ENCODE measurements at places on chromosomes 11 and 22.
A peak's percentile ranks its signal among the peaks of the same experiment; 100 is the strongest.

GRCh38 chr22:36295247-36295646, 42.3 kb downstream of the APOL1 start:
- no peak for DNase-seq

DNA sequence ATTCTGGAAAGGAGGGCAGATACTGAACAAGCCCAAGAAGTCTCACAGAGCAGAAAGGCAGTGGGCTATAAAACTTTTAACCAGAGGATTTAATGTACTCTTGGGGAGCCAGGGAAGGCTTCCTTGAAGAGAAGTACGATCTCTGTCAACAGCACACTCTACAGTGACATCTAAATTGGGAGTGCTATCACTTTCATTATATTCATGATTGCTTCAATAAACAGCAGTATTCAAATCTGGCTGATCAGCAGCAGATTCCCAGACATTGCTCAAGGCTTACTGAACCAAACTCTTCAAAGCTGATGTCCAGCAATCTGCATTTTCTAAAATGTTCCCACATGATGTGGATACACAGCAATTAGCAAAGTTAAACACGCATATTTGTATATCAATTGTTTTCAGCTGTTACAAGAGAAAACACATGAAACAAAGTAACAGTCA, 44.2 kb downstream of the SYTL2 start:
- no peak for DNase-seq

GRCh38 chr11:18468961-18469360, 13.3 kb downstream of the LDHAL6A start:
- DNase-seq, result no peak

- DNase-seq, result no peak
These were observed 6.8 kb downstream of the STX3 start for GRCh38 chr11:59761993-59762392.

- no peak for DNase-seq
These were observed 23.0 kb upstream of the GDPD4 start for GRCh38 chr11:77324508-77324907.

- peak; percentile 85 for DNase-seq
These were observed 1.5 kb downstream of the EHD1 start for GRCh38 chr11:64876835-64877341.

DNA sequence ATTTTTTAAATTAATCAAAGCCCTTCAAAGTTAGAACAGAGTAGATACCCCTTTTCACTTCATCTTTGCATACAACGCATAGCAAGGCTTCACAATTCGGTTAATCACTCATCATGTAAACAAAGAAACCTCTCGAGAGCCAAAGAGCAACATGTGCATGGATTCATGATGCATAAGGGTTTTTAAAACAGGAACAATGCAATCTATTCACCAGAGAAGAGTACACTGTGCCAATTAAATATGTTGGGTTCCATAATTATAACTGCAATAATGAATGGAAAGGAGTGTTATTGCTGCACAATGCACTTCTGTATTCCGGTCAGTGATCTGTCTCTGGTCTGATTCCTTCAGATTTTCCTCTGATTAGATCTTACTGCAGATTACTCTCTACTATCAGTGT, 45.3 kb downstream of the CADM1 start:
- DNase-seq, result no peak

- peak; percentile 71 for DNase-seq
These were observed 306.7 kb upstream of the MTNR1B start for GRCh38 chr11:92662601-92663360.

DNA sequence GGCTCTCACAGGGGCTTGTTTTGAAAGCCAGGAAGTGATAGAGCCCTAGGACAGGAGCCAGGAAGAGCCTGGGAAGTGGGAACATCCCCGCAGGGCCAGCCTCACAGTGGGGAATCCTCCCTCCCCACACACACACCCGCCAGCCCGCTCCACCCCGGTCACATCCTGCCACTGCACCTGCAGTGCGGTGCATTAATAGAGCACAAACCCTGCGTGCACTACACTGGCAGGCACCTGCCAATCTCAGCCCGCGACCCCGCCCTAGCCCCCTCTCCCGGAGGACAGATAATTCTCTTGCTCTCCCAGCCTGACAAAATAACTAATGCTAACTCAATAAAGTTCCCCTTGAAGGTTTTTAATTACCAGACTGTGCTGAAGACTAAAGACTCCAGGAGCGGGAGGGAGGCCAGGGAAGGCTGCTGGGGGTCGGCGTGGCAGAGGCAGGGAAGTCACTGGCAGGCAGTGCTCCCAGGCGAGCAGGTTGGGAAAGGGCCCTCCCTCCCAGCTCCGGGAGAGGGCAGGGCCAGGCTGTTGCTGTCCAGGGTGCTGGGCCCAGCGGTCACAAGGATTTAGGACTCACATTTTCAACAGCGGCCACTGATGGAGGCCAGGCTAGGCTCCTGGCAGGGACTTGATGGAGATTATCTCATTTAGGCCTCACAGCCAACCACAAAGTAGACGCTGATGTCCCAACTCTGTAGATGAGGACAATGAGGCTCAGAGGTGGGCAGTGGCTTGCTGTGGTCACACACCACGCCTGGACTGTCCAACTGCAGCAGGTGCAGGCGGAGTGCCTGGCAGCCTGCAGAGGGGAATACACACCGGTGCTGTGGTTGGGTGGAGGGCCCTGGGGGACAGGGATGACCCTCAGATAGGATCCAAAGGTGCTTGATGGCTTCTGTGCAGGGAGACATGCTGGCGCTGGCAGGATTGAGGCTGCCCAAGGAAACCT, 23.9 kb upstream of the TCF20 start:
- DNase-seq, result peak; percentile 53

DNA sequence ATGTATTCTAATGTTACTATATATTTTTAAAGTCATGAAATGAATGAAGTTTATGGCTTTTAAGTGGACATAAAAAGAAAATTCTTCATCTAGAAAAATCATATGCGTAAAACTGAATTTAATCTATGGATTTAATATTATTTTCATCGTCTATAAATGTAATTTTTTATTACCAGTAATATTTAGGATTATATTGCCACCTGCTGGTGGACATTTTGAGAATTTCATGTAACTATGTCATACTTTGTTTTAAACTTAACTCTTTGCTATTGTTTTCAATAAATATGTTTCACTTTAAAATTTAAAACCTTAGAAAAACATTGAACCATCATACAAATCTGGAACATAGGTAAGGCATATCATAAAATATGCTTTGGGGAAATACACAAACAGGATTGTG, 66.5 kb upstream of the CEP126 start:
- DNase-seq, result peak; percentile 42

DNA sequence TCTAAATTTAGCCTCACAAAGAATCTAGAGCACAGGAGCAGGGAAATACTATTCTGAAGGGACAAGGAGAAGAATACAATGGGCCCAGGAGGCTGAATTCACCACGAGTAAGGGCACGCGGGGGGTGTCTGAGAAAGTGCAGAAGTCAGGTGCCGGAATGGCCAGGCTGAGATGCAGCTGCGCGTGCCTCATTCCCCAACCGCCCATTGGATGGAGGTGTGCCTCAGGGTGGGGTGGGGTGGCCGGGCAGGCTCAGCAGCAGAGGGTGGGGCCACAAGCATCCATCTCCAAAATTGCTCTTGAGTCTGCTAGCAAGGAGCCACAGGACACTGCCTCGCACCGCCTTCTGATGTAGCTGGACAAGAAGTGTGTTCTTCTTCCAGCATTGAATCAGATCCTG, 387.0 kb downstream of the SHANK2 start:
- no peak for DNase-seq

All from fibroblast of skin of scalp (primary cell).